ENCODE measurements at places on chromosomes 5 and 9. TPM values are rescaled to one million over a fixed set of nuclear protein-coding genes. Genes with fewer than 3 reads are reported as not detected.

The ACOT12 gene
- 0.74 TPM for total RNA-seq

The WDR38 gene
- not detected for total RNA-seq

The CATSPER3 gene
- total RNA-seq = 0.69 TPM

The SPEF2 gene
- total RNA-seq = 0.87 TPM

The PCDHGB6 gene
- 0.23 TPM for total RNA-seq

The STARD4 gene
- 26.0 TPM for total RNA-seq

The SOHLH1 gene
- total RNA-seq = not detected

The CSF1R gene
- 0.05 TPM for total RNA-seq

The DRD1 gene
- total RNA-seq = 1.0 TPM

The ADAMTS19 gene
- total RNA-seq = not detected

- no peaks in the 10 kb centered on the region for H3K36me3 ChIP-seq
- H3K4me1 ChIP-seq = peaks cover 5% of the 10 kb centered on the region
- H3K4me3 ChIP-seq = no peak overlapping the region
- H3K27me3 ChIP-seq = no peaks in the 10 kb centered on the region
Observed at GRCh38 chr5:102815540-102816332, 60.6 kb downstream of the PAM start.

- no peaks in the 10 kb centered on the region for H3K4me1 ChIP-seq
- no peak for DNase-seq
- peaks cover 14% of the 10 kb centered on the region for H3K27me3 ChIP-seq
Observed at GRCh38 chr9:34869390-34869789, 88.7 kb upstream of the PHF24 start.

GRCh38 chr5:9362600-9362999 is 183.3 kb downstream of the SEMA5A start:
- H3K4me3 ChIP-seq = no peak overlapping the region
- no peaks in the 10 kb centered on the region for H3K27me3 ChIP-seq
- H3K4me1 ChIP-seq = no peaks in the 10 kb centered on the region
- no peak overlapping the region for H3K27ac ChIP-seq
- DNase-seq = no peak
- no peaks in the 10 kb centered on the region for H3K36me3 ChIP-seq

DNA sequence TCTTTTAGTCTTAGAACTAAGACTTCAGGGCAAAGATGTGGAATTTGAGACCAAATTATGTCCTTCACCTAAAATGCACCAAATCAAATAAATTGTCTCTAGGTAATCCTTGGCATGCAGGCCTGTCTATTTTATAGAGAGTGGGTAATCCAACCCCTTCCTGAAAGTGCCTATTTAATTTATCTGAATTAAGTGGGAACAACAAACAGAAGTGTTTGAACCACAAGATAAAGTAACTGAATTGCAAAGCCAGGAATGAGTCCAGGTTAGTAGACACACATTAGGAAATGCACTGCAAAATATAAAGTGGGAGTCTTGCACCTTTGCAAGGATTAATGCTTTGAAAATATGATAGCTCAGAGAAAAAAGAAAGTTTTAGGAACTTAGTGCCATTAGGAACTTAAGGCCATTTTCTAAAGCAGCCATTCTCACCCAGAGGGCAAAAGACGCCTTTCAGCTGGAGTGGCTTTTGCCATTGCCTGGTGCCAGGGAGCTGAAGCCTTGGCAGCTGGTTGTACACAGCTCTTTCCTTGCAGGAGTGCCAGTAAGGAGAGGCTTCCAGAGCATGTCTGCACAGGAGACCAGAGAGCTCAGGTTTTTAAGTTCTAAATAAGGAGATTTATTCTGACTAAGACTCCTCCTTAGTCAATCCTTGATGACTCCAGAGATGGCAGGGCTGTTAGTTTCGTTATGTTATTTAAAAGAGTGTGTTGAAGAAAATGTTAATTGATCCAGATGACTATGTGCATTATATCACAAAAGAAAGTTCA is 151.7 kb upstream of the ELL2 start:
- peak overlapping the region; percentile 52 for H3K27ac ChIP-seq
- peaks cover 8% of the 10 kb centered on the region for H3K4me1 ChIP-seq
- no peaks in the 10 kb centered on the region for H3K27me3 ChIP-seq
- H3K36me3 ChIP-seq = no peaks in the 10 kb centered on the region

GRCh38 chr9:105971986-105972385 is 277.6 kb downstream of the TMEM38B start:
- H3K4me3 ChIP-seq = no peak overlapping the region
- no peaks in the 10 kb centered on the region for H3K4me1 ChIP-seq
- no peaks in the 10 kb centered on the region for H3K36me3 ChIP-seq
- no peaks in the 10 kb centered on the region for H3K27me3 ChIP-seq

- no peaks in the 10 kb centered on the region for H3K4me1 ChIP-seq
- H3K27ac ChIP-seq = no peak overlapping the region
- H3K4me3 ChIP-seq = no peak overlapping the region
- no peaks in the 10 kb centered on the region for H3K36me3 ChIP-seq
- DNase-seq = no peak
Observed at GRCh38 chr5:34545164-34545563, 111.0 kb upstream of the RAI14 start.

DNA sequence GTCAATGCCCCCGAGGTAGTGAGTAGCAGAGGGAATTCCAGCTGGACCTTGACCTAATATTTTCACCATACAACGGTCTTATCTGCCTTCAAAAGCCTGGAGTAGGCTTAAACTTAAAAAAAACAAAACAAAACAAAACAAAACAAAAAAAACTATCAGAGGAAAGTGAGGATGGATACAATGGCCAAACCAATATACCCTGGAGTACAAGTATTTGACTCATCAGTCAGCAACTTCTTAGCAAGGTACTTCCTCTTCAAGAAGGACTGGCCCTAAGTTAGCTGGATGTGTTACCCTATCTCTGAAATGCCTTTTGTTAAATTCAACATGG is 160.6 kb upstream of the GNA14 start:
- H3K4me3 ChIP-seq = no peak overlapping the region
- H3K4me1 ChIP-seq = no peaks in the 10 kb centered on the region
- H3K36me3 ChIP-seq = no peaks in the 10 kb centered on the region
- no peak overlapping the region for H3K27ac ChIP-seq
- H3K27me3 ChIP-seq = no peaks in the 10 kb centered on the region
- DNase-seq = no peak

DNA sequence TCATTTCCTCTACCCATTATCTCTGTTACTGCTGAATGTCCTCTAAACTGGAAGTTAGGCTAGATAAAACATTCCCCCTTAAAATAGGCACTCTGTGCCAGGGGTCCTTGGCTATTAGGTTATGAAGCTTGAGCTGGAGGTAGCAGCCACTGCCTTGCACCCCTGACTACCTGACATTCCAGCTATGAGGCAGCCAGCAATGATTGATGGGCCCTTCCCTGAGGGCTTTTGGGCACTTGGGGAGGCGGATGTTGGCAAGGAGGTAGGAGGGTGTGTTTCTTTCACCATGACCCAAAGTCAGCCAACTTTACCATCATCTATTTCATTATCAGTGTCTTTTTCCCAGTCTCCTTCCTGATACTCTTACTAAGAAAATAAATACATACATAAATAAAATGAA is 17.1 kb downstream of the TARS1 start:
- no peak for DNase-seq
- no peak overlapping the region for H3K27ac ChIP-seq
- no peaks in the 10 kb centered on the region for H3K4me1 ChIP-seq

- H3K27me3 ChIP-seq = no peaks in the 10 kb centered on the region
- no peaks in the 10 kb centered on the region for H3K36me3 ChIP-seq
- no peak overlapping the region for H3K27ac ChIP-seq
- H3K4me1 ChIP-seq = no peaks in the 10 kb centered on the region
Observed at GRCh38 chr5:151164687-151165392, 7.3 kb upstream of the ANXA6 start.

DNA sequence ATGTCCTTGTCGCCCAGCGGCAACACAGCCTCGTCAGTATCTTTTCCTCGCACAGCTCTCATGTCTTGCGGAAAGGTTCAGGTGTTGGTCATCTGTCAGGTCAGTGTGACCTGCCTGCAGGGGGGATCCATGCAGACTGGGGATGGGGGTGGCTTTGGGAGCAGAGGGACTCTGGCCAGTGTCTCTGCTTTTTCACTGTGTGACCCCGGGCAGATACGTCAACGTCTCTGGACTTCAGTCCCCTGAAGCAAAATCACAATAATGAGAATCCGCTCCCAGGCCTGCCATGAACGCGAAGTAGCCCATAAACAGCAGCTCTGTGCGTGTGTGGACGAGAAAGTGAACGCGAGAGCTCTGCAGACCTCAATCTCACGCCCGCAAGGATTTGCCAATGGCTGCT is 75.7 kb upstream of the FCN1 start:
- no peaks in the 10 kb centered on the region for H3K27me3 ChIP-seq
- no peak overlapping the region for H3K27ac ChIP-seq
- H3K4me3 ChIP-seq = no peak overlapping the region
- H3K4me1 ChIP-seq = no peaks in the 10 kb centered on the region
- H3K36me3 ChIP-seq = no peaks in the 10 kb centered on the region
- DNase-seq = no peak

GRCh38 chr9:129524582-129525270 is 96.2 kb downstream of the C9orf50 start:
- H3K27ac ChIP-seq = no peak overlapping the region
- H3K4me3 ChIP-seq = no peak overlapping the region
- no peak for DNase-seq
- H3K27me3 ChIP-seq = no peaks in the 10 kb centered on the region
- no peaks in the 10 kb centered on the region for H3K4me1 ChIP-seq
- H3K36me3 ChIP-seq = no peaks in the 10 kb centered on the region

- no peak overlapping the region for H3K4me3 ChIP-seq
- H3K27me3 ChIP-seq = no peaks in the 10 kb centered on the region
- H3K36me3 ChIP-seq = no peaks in the 10 kb centered on the region
- H3K27ac ChIP-seq = no peak overlapping the region
- DNase-seq = no peak
Observed at GRCh38 chr5:172403189-172403796, 51.0 kb downstream of the SH3PXD2B start.

- no peaks in the 10 kb centered on the region for H3K36me3 ChIP-seq
- no peak overlapping the region for H3K27ac ChIP-seq
- no peak for DNase-seq
- no peak overlapping the region for H3K4me3 ChIP-seq
Observed at GRCh38 chr5:157888814-157889532, 30.0 kb upstream of the CLINT1 start.

- no peak overlapping the region for H3K4me3 ChIP-seq
- H3K27ac ChIP-seq = no peak overlapping the region
- no peak for DNase-seq
Observed at GRCh38 chr5:99272576-99272975, 343.8 kb upstream of the CHD1 start.

DNA sequence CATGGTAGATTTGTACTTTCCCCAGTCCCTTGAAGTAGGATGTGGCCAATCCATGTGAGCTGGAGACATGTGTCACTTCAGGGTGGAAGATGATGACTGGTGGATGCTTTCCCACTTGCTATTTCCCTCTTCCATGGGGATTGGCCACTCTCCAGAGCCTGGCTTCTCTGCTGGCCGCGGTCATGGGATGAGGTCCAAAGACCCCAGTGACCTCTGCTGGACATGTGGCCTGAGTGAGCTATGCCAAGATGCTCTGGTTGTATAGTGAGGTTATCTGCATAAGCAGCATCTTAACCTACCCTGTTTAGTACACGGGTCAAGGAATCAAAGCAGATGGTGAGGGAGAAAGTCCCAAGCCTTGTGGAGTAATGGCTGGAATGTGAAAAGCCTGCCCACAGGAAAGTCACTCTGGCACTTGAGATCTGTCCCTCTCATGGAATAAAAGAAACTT is 47.1 kb downstream of the SH3PXD2B start:
- no peaks in the 10 kb centered on the region for H3K36me3 ChIP-seq
- H3K27ac ChIP-seq = no peak overlapping the region
- no peaks in the 10 kb centered on the region for H3K27me3 ChIP-seq
- no peak for DNase-seq
- H3K4me1 ChIP-seq = peaks cover 3% of the 10 kb centered on the region

GRCh38 chr5:36680066-36680465 is 73.7 kb downstream of the SLC1A3 start:
- H3K4me1 ChIP-seq = no peaks in the 10 kb centered on the region
- H3K4me3 ChIP-seq = no peak overlapping the region
- H3K36me3 ChIP-seq = no peaks in the 10 kb centered on the region
- peaks cover 6% of the 10 kb centered on the region for H3K27me3 ChIP-seq
- no peak for DNase-seq

GRCh38 chr9:137243626-137244485 is 2.8 kb downstream of the TUBB4B start:
- 0 out of 2 replicates have a peak overlapping the region, but pooled peaks have one; percentile 39 for H3K27ac ChIP-seq
- DNase-seq = no peak
- peak overlapping the region; percentile 70 for H3K4me3 ChIP-seq
